ENCODE measurements at places on chromosomes 3 and 15.
A peak's percentile ranks its signal among the peaks of the same experiment; 100 is the strongest.

DNA sequence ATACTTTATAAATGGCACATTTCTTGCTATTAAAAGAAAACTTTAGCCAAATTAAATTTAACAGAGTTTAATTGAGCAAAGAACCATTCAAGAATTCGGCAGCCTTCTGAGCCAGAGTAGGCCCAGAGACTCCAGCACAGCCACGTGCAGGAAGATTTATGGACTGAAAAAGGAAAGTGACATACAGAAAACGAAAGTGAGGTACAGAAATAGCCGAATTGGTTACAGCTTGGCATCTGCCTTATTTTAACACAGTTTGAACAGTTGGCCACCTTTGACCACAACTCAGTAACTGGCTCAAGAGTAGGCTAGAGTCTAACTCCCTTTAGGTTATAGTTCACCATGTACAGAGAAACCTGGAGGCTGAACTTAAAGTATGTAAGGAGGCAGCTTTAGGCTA, 17.6 kb downstream of the CFAP44 start:
- no peaks in the 10 kb centered on the region for H3K27me3 ChIP-seq
- no peak overlapping the region for H3K4me3 ChIP-seq
- H3K27ac ChIP-seq, result no peak overlapping the region

GRCh38 chr3:184405075-184406030, 25.5 kb downstream of the CHRD start:
- H3K4me1 ChIP-seq, result no peaks in the 10 kb centered on the region
- H3K27ac ChIP-seq, result no peak overlapping the region
- no peak for DNase-seq
- H3K27me3 ChIP-seq, result peaks cover 27% of the 10 kb centered on the region
- no peaks in the 10 kb centered on the region for H3K36me3 ChIP-seq

DNA sequence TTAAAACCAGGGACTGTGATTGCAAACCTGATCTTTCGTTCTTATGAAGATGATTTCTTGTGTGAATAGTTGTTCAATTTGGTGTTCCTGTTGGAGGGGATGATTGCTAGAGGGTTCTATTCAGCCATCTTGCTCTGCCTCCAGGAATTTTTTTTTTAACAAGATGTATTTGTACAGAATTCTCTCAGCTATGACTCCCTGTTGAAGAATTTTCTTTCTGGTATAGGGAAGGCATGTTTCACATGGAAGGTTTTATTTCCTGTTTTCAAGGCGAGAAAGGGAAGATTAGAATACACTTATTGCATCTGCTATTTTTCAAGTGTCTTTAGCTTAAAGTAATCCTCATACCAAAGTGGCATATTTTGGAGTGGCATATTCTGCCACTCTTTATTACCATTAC, 5.6 kb upstream of the LRRC34 start:
- H3K4me1 ChIP-seq, result peaks cover 9% of the 10 kb centered on the region
- peaks cover 27% of the 10 kb centered on the region for H3K27me3 ChIP-seq
- no peak for DNase-seq
- no peak overlapping the region for H3K4me3 ChIP-seq
- H3K27ac ChIP-seq, result no peak overlapping the region

DNA sequence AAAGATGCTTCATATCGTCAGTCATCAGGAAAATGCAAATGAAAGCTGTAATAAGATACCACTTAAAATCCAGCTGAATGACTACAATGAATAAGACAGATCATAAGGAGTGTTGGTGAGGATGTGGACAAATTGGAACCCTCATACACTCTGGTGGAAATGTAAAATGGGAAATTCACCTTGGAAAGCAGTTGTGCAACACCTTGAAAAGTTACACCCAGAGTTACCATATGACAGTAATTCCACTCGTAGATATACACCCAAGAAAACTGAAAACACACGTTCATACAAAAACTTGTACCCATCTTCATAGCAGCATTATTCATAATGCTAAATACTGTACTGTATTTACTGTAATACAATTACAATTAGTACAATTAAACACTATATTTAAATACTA, 2.3 kb downstream of the TTC23 start:
- H3K4me3 ChIP-seq, result no peak overlapping the region
- DNase-seq, result no peak
- no peak overlapping the region for H3K27ac ChIP-seq
- no peaks in the 10 kb centered on the region for H3K36me3 ChIP-seq
- H3K4me1 ChIP-seq, result peaks cover 49% of the 10 kb centered on the region

DNA sequence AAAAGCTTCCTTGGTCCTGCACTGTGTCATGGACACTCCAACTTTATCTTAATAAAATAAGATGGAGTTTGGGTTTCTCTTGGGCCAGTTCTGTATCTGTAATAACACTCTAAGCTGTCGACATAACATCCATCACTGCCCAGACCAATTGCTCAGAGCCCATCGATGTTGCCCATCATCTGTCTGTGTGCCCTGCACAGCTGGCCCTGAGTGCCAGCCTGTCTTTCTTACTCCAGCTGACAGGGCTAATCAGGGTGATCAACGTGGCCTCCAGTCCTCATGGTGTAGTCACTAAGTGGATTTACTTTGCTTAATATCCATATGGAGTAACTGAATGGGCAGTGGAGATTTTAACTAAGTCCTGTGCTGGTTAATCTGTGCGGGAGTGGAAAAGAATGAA, 419.8 kb upstream of the TPM1 start:
- H3K4me1 ChIP-seq, result peaks cover 32% of the 10 kb centered on the region
- no peaks in the 10 kb centered on the region for H3K36me3 ChIP-seq
- DNase-seq, result no peak
- no peaks in the 10 kb centered on the region for H3K27me3 ChIP-seq

- no peaks in the 10 kb centered on the region for H3K27me3 ChIP-seq
- H3K36me3 ChIP-seq, result peaks cover 3% of the 10 kb centered on the region
- H3K4me1 ChIP-seq, result peaks cover 100% of the 10 kb centered on the region
These were observed 40.5 kb downstream of the KLF13 start for GRCh38 chr15:31367021-31367729.

- DNase-seq, result no peak
- H3K36me3 ChIP-seq, result no peaks in the 10 kb centered on the region
- H3K27ac ChIP-seq, result no peak overlapping the region
These were observed 23.1 kb upstream of the EIF4A2 start for GRCh38 chr3:186760141-186760833.

DNA sequence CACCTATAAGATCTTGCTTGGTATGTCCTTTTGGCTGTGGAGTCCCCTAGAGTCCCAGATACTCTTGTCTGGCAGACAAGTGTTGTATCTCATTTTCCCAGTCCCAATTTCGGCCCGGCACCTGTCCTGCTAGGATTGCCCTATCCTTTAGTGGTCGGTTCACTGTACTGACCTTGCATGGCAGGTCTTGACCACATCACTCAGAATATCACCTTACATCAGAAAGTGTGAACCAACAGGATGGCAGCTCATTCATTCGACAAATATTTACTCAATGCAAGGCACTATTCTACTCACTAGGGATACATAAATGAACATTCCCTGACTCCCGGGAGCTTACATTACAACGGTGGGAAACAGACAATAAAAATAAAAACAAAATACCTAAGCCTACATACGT, 5.7 kb upstream of the CCDC80 start:
- H3K36me3 ChIP-seq, result no peaks in the 10 kb centered on the region
- DNase-seq, result no peak
- peak overlapping the region; percentile 45 for H3K27ac ChIP-seq
- H3K27me3 ChIP-seq, result peaks cover 44% of the 10 kb centered on the region
- peaks cover 14% of the 10 kb centered on the region for H3K4me1 ChIP-seq

DNA sequence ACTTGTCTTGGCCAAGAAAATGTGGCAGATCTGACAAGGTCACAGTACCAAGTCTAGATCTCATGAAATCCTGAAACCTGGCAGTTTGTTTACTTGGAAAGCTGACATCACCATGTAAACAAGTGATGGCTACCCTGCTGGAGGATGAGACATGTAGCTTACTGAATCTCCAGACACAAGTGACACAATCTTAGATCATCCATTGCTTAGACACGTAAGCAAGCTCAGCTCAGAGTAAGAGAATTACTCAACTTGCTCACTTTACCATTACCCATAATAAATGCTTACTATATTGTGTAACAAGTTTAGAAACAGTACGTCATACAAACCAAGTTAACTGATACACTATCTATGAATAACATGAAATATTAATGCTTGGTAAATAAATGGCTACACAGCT, 263.8 kb downstream of the TBC1D5 start:
- H3K36me3 ChIP-seq, result no peaks in the 10 kb centered on the region
- peaks cover 18% of the 10 kb centered on the region for H3K4me1 ChIP-seq
- H3K27me3 ChIP-seq, result no peaks in the 10 kb centered on the region
- no peak overlapping the region for H3K27ac ChIP-seq
- no peak for DNase-seq

DNA sequence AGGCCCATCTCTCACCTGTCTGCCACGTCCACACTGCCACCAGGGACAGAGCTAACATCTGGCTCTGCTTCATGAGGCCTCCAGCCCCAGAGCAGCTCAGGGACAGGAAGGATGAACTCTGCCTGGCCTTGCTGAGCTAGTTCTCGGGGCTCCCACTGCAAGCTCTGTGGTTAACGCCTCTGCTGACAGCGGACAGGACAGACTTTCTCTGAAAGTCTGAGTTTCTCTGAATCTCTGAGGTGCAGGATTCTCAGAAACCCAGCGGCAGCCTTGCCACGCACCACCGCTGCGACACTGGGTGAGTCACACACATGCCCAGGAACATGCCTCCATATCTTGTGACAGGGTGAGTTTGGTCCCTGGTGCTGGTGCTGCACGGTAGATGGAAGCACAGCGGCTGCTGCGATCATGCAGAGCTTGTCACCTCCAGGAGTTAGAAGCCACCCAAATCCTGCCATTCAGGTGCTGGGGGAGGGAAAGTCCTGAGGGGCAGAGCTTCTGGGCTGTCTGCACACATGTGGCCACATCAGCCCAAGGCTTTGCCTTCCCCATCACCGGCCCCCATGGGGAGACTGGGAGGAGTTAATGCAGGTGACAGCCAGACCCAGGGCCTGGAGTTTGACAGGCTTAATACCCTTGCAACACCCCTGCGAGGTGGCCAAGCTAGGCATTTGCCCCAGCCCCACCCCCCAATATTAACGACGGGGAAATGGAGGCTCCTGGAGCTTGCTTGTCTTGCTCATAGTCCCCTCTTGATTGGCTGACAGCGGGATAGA, 267.0 kb downstream of the PLCL2 start:
- DNase-seq, result no peak
- H3K27me3 ChIP-seq, result no peaks in the 10 kb centered on the region
- H3K4me1 ChIP-seq, result peaks cover 14% of the 10 kb centered on the region
- H3K27ac ChIP-seq, result no peak overlapping the region

Measured in left ventricle myocardium inferior (tissue), 1 donor.